Fibroblast of pulmonary artery (primary cell): ENCODE measurements at places on chromosomes 1 and 21.

GRCh38 chr1:45205011-45205909 is 1.1 kb downstream of the ZSWIM5 start:
- peak; percentile 44 for DNase-seq

DNA sequence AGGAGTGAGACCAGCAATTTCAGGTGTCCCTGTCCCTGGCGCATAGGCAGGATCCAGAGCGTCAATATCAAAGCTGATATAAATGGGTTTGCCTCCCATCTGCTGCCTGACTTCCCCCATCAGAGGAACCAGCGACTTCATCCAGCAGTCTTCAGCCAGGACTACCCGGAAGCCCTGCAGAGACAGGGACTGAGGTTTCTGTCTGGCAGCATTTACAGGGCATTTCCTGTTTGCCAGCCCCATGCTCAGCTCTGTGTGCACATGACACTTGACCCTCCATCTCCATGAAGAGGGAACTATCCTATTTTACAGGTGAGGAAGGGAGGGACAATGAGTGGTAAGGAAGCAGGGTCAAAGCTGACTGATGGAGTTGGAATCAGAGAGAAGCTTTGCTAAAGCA is 7.2 kb downstream of the AGMAT start:
- no peak for DNase-seq

DNA sequence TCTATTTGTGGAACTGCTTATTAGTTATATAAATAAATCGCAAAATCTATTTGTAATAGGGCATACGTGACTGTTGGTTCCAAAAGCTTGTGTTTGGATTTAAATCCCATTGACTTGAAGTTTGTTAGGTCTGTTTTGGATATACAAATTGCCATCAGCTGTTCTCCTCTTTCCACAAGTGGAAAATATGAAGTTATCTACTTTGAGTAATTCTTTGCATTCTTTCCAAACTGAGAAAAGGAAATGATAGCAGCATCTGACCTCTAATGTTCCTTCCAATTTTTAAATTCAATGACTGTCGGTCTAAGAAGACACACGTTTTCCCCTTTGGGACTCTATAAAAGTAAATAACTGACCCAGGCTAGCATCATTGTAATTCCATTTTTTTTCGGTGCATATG is 165.7 kb upstream of the SGIP1 start:
- DNase-seq: no peak

GRCh38 chr1:194056169-194056568 is 869.8 kb upstream of the B3GALT2 start:
- DNase-seq: no peak

DNA sequence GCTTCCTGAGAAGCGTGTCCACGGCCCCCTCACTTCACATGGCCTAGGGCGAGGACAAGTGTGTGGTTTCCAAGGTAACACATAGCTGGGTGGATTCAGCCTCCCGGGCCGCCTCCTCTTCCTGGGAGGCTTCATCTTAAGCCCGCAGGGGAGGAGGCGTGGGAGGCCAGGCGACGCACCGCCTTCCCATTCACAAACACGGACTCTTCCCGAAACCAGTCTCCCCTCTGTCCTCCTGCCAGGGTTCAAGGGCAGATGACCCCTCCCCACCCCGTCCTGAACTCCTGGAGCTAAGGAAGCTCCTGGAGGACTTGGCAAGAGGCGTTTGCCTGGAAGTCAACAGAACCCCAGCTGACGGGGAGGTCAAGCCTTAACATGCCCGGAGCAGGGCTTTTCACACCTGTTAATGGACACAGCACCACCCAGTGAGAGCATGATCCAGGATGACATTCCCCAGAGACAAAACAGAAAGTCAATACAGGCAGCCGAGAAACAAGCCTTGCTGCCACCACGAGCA is 56.7 kb downstream of the KCNN3 start:
- peak; percentile 53 for DNase-seq

GRCh38 chr1:154568157-154568815 is 708 bp downstream of the CHRNB2 start:
- no peak for DNase-seq

GRCh38 chr1:190126728-190127127 is 350.9 kb downstream of the BRINP3 start:
- DNase-seq: no peak

- no peak for DNase-seq
Observed at GRCh38 chr1:214228976-214229375, 52.0 kb upstream of the SMYD2 start.

GRCh38 chr1:27135541-27136235 is 19.2 kb downstream of the SLC9A1 start:
- no peak for DNase-seq

- DNase-seq: no peak
Observed at GRCh38 chr1:218274511-218274910, 10.6 kb upstream of the RRP15 start.

- DNase-seq: no peak
Observed at GRCh38 chr1:248815407-248816034, 10.2 kb downstream of the SH3BP5L start.

DNA sequence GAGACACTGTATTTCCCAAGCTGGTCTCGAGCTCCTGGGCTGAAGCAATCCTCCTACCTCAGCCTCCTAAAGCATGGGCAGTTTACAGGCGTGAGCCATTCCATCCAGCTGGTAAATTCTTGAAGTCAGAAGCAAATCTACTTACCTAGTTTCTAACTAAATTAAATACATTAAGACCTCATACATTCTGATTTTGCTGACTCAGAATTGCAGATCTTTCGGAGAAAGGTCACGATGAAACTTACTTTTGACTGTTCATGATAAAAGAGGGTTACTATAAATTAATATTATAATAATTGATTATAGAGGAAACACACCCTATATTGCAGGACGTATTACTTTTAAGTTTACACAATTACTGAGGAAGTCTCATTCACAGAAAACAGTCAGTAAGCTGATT is 132.3 kb downstream of the ZZZ3 start:
- no peak for DNase-seq

- peak; percentile 67 for DNase-seq
Observed at GRCh38 chr1:214439352-214440119, 111.9 kb downstream of the PTPN14 start.

DNA sequence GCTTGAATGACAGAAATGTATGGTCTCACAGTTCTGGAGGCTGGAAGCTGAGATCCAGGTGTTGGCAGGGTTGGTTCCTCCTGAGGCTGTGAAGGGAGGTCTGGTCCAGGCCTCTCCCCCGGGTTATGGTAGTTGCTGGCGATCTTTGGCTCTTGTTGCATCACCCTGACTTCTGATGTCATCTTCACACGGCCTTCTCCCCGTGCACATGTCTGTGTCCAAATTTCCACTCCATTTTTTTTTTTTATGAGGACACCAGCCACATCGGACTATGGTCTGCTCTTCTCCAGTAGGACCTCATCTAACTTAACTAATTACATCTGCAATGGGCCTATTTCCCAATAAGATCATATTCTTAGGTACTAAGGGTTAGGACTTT is 232.2 kb downstream of the KCNJ6 start:
- DNase-seq: no peak

DNA sequence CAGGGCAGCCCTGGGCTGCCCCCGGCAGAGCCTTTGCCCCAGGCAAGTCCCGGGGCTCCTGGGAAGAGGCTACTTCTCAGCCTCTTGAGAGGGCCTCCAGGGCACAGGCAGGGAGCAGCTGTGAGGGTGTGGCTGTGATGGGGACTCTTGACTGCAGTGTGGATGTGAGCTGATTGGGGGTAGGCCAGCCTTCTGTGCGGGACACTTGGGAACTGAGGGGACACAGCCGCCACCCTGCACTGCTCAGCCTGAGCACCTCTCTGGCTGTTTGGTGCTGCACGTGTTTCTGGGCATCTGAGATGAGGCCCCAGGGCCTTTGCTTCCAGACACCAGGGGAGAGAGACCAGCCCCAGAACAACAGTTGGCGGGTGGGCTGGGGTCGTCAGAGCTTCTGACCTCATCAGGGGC is 62.1 kb downstream of the SKI start:
- no peak for DNase-seq

DNA sequence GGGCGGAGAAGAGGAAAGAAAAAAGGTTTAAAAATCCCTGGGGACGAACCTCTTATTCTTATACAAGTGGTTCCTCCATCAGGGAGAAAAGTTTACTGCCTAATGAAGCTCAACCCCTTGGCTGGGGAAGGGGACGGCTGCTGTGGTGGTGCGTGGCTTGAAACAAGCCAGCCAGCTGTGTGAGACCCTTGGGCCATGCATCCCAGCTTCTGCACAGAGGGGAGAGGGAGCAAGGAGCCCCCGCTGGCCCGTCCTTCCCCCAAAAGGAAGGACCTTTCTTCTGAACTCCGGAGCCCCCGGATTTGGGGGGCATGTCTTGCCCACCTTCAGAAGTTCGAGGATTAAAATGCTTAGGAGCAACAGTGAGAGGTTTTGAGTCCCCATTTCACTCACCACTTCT is 67.3 kb downstream of the STUM start:
- no peak for DNase-seq

DNA sequence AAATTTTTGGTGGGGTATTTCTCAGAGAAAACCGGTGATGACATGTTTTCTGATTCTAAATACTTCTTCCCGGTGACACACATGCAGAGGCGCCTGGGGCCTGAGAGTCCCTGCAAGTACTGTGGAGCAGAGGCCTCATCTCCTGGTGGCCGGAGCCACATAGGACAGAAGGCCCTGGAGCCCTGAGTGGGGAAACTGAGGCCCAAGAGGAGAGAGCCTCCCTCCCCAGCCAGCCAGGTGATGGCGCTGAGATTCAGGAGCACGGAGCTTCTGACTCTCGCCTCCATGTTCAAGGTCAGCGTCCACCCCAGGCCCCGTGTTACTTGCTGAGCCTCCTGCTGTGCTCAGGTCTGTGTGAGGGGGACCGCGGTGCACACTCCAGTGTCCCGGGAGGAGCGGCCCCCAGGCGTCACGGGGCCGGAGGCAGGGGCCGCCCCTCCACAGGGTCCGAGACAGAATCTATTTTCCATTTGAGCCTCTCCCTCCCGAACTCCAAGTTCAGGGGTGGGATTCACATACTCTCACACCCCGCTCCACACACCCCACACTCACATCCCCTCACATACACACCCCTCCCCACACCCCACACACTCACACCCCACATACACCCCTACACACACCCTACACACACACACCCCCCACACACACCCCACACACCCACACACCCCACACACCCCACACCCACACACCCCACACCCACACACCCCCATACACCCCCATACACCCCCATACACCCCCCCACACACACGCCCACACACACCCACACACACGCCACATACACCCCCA is 43.8 kb downstream of the SLX9 start:
- peak; percentile 9 for DNase-seq

DNA sequence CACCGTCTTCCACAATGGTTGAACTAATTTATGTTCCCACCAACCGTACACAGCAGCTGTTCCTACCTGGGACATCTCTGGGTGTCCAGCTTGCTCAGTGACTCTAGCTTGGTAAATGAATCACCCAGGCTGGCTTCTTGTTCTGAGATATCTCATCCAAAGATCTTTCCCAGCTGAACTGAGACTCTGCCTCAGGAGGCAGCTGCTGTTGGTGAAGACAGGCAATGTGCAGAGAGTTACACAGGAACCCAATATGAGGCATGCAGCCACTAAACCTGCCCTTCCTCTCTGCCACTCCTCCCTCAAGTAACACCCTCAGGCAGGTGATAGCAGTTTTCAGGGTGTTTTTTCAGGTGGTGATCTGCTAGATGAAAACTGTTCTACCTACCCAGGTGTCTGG is 14.0 kb upstream of the FOXO6 start:
- DNase-seq: no peak

DNA sequence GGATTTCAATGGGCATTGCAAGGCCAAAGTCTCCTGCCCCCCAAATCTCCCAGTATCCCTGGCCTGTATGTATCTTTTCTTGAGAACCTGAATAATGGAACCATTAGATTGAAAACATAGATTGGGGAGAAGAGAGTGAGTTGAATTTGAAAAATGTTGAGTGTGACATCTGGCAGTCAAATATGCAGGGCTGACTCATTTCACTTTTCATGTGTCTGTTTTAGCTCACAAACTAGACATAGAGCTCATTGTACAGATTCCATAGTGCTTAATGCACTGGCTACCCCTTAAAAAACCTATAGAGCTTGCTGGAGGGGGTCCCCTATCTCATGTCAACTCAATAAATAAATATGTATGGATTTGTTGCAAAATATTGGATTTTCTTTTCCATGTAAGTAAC is 30.8 kb downstream of the DDR2 start:
- no peak for DNase-seq

GRCh38 chr1:56833088-56833487 is 13.9 kb upstream of the FYB2 start:
- DNase-seq: no peak

GRCh38 chr1:208570362-208570761 is 326.2 kb upstream of the PLXNA2 start:
- no peak for DNase-seq

DNA sequence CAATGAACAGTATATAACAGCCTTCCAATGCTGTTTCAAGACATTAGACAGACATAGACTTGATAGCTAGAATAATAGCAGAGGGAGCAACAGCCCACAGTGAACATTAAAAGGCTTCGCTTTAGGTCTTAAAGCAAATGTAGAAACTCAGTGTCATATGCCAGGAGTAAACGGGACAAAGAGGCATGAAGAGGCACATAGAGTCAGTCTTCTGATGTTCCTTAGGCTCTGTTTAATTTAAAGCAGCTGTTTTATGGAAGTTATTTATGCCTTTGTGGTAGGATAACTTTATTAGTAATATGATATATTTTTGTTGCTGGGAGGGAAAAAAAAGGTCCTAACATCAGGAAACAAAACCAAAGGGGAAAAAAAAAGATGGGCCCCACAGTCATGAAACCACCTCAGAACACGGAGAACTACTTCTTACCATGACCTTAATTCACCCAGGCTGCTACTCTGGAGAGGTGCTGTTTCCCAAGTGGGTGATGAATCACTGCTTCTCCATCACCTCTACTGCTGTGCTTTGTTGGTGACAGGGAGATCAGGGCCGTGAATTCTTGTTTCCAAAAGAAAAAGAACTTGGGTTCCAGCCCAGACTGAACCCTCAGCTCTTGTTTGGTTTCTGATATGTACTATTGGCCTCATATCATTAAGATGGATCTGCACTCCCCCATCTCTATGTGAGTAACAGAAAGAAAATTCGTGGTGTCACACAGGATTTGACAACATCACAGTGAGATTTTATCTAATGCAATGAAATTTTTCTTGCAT is 616.9 kb downstream of the KIF26B start:
- peak; percentile 88 for DNase-seq

DNA sequence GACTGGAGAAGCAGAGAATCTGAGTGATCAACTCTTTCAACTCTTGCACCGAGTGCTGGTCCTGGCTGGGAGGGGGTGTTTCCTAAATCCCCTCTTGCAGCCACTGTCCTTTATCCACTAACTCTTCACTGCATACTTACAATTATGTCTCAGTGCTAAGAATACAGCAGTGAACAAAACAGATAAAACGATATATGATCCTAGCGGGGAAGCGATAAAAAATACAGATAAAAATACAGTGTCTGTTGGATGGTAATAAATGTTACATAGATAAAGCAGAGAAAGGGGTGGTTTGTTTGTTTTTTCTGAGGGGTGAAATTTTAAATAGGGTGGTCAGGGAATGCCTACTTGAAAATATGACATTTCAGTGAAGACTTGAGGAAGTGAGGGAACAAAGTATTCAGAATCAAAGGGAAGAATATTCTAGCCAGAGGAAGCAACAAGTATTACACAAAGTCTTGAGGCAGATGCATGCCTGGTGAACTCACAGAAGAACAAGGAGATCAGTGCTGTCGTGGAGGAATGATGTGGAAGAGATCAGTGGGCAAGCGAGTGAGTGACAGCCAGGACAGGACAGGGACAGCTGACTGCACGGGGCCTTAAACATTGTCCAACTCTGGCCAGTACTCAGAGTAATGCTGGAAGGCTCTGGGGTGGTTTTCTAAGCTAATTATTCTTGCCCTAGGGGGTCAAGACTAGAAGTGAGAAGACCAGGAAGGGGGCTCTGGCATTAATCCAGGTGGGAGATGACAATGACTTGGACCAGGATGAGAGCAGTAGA is 110.0 kb downstream of the APP start:
- DNase-seq: no peak
